ENCODE measurements at places on chromosomes 12 and 14.

DNA sequence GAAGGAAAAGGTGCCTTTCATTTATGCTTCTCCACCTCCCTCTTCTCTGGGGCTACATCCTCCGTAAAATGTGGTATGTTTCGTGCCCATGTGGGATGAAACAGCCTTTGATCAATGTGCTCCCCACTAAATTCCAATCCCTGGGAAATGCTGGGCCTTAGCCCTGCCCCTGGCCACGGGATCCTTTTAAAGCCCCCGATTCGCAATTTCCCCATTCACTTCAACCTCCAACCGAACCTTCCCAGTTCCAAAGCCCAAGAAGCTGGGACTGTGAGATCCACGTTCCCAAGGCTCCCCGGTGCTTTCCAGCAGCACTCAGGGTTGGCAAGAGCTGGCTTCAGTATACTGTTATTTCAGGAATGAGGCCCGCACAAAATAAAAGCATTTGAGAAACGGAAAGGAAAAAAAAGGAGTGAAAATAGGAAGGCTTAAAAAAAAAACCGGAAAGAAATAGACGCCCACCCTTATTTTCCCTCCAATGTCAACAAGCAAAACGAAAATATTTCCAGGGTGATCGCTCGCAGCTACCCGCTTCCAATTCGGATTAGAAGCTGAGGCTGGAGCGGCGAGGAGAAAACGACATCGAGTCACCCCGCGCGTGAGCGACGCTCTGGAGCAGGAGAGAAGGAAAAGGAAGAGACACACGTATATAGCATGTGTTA, 1.3 kb upstream of the FOXG1 start:
- DNase-seq = no peak

GRCh38 chr14:63848890-63849289, 3.9 kb upstream of the SYNE2 start:
- DNase-seq = no peak

DNA sequence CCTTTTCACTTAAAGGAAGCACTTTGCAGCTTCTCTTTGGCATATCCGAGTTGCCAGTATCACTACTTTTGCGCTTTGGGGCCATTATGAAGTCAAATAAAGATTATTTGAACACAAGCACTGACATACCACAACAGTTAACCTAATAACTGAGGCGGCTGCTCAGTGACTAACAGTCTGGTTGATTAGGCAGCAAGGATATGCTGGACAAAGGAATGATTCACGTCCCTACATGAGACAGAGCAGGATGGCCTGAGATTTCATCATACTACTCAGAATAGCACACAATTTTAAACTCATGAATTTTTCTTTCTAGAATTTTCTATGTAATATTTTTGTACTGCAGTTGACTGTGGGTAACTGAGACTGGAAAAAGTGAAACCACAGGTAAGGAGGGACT, 56.9 kb upstream of the E2F7 start:
- no peak for DNase-seq

DNA sequence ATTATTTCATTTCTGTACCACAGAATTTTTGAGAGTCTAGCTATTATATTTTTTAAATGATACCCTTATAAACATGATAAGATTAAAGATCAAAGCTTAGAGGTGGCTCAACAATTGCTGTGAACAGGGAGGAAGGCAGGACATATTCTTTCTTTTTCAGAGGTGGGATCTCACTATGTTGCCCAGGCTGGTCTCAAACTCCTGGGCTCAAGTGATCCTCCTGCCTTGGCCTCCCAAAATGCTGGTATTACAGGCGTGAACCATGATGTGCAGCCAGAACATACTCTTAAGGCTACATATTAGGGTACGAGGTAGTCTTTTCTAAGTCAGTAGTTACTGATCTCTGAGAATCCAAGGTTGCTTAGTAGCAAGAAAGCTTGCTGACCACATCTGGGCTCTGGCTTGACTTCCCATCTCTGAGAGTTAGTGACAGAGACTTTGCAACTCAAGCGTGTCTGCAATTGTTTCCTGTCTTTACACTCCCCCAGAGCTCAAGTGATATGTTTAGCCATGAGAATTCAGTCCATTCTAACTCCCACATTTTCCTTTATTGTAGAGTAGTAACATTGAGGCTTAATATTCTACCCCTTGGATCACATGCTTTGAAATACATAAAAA, 8.6 kb downstream of the RAB5B start:
- DNase-seq = no peak

DNA sequence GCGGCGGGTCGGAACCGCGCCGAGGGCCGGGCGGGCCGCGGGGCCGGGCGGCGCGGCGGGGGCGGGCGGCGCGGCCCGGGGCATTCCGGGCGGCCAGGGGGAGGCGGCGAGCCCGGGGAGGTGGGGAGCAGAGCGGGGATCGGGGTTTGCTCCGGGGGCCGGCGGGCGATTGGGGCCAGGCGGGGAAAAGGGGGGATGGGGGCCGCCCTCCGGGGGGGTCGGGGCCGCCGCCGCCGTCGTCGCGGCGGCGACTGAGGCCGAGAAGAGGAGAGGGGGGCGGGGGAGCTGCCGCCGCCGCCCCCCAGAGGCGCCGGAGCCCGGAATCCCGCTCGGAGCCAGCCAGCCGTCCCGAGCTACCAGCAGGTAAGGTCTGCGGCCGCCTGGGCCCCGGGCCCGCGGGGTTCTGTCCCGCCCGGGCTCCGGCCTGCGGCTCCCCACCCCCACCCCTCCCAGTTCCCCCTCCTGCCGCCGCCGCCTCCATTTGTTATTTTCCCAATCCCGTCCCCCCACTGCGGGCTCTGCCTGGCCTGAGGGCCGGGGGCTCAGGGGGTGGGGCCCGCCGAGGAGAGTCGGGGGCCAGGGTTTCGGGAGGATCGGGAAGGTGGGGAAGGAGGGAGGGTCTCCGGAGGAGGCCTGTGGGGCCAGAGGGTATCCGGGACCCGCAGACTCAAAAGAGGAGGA, 403 bp downstream of the ATN1 start:
- DNase-seq = no peak

DNA sequence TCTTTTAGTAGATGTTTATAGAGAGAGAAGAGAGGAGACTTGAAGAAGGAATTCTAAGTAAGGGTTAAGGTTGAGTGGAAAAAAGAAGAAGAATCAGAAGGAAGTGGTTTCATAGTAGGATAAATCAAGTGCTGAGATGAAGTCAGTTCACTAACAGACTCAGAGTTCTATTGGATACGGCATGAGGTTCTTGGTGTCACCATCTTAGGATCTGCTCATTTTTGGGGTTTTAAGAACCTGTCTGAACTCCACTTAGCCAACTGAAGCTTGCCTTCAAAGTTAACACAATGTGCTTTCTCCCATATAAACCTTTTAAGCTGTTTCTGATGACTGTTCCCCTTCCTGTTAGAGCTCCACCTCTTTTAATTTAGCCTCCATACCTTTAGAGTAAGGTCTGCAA, 152.6 kb downstream of the PRKCH start:
- DNase-seq = no peak

- no peak for DNase-seq
Measured at GRCh38 chr14:100857233-100857922, 31.5 kb downstream of the MEG3 start.

GRCh38 chr12:4431866-4432265, 13.7 kb downstream of the FGF6 start:
- DNase-seq = no peak

GRCh38 chr12:81942594-81942993, 183.4 kb upstream of the PPFIA2 start:
- no peak for DNase-seq

DNA sequence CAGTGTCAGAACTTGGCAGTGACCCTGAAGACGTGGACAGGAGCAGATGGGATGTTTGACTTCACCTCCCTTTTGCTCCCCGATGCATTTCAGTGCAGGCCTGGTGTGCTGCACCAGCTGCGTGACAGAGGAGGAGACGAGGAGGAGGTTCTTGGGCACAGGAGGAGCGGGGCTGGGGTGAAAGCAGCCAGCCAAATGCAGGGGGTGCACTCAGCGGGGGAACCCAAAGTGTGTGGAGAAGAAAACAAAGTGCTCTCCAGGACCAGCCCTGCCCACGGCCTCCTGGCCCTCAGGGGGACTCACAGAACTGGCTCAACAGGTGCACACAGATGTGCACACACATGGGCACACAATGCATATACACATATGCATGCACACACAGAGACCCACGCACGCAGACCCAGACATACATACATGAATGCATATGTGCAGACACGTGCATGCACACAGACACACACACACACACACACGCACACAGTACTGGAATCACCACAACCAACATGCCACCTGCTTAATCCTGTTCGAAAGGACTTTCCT, 91.7 kb upstream of the SFSWAP start:
- no peak for DNase-seq

DNA sequence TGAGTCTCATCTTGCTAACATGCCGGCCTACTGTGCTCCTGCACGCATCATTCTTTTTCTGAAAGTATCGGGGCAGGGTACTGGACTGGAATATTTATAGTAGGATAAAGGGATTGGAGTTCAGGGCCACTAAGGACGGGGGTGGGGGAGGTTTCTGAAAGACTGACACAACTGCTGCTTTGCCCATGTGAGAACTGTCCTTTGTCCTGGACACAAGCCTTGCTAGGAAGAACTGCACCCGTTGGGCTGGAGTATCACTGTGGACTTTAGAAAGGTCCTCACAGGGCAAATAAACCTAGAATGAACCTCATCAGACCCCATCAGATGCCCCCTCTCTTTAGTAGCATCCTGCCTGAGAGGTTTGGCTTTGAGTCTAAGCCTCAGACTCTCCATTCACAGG, 87.6 kb downstream of the PRMT8 start:
- no peak for DNase-seq

GRCh38 chr12:132056320-132056719, 87.8 kb downstream of the DDX51 start:
- DNase-seq = no peak

- DNase-seq = no peak
Measured at GRCh38 chr12:13241833-13242488, 45.4 kb downstream of the EMP1 start.

GRCh38 chr14:95353664-95354063, 34.0 kb upstream of the CLMN start:
- no peak for DNase-seq

DNA sequence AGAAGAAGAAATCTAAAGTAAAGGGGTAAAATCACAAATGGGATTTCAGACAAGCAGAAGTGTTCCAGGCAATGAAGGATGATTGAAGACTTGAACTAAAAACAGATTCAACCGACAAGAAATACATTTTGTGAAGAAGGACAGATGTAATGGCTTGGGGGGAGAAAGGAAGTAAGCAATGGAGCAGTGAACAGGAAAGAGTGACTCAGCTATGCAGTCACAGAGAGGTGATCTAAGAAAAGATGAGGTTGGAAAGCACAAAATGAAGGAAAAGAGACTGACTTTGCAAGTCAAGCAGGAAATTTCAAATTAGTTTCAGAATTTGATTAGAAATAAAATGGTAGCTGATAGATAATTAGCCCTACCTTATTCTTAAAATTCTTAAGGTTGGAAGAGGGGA, 66.5 kb downstream of the PUS7L start:
- DNase-seq = no peak

DNA sequence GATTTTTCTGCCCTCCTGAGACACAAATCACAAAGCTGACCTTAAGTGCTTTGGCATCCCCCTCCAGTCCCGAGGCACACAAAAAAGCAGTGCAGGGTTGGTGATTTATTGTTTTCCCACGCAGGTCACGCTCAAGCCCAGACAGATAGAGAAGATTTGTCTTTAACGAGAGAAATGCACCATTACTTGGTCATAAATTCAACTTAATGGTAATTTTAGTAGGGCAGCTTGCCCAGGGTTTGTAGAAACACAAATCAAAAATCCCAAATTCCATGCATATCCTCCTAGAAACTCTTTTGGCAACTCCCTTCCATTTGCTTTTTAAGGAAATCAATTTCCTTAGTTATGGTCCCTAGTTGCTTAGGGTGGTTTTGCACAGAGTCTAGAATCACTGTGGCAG, 132.6 kb downstream of the IGF1 start:
- DNase-seq = peak; percentile 1

DNA sequence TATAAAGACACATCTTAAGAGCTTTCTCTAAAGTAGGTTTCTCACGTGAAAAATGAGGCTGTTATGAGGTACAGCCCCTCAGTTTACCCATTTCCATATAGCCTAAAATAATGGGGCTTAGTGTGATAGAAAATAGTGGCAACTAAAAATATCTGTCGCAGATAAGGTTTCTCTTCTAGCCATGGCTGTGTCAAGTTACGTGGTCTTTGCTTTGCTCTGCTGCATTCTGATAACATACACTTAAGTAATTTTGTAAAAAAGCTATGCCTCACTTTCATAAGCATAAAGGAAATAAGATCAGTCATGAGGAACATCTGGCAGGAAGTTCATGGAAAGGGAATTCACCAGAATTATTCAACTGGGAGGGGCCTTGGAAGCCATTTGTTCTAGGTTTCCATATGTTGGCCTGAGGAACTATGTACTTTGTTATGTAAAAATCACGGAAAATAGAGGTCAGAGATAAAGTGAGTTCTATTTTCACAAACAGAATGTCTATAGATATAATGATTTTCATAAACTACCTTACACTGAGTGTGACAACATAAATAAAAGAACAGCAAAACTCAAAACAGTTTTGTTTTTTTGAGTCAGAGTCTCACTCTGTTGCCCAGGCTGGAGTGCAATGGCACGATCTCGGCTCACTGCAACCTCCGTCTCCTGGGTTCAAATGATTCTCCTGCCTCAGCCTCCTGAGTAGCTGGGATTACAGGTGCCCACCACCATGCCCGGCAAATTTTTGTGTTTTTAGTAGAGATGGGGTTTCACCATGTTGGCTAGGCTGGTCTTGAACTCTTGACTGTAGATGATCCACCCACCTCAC, 195.6 kb upstream of the KRR1 start:
- no peak for DNase-seq

GRCh38 chr14:59086241-59086882, 102.1 kb upstream of the DAAM1 start:
- no peak for DNase-seq

GRCh38 chr12:9794484-9795093, 32.7 kb upstream of the KLRF1 start:
- DNase-seq = no peak

- DNase-seq = no peak
Measured at GRCh38 chr12:113286712-113287111, 48.2 kb downstream of the SLC8B1 start.

DNA sequence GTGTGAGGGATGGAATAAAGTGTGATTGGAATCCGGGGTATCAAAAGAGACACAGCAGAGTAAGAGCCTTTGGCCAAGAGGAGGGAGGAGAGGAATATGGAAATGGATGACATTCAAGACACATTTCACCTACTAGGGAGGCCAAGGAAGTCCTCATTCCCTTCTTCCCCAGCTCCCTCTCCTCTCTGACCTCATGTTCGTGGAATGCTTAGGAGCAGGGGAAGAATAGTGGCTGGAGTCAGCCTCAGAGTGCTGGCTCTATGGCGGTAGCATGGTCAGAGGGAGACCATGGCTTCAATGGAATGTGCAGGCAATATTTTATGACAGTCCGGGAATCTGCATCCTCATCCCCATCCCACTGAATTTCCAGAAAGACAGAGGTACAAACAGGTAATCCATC, 196.6 kb downstream of the EGLN3 start:
- DNase-seq = no peak

Data from anterior cingulate cortex (tissue), 58 donors.